Stimulated activated CD8-positive, alpha-beta memory T cell treated with anti-CD3 and anti-CD28 coated beads, Interleukin-2, amount 100 ng/mL, for 48 hours (primary cell): ENCODE measurements at places on chromosomes 11 and 22.

DNA sequence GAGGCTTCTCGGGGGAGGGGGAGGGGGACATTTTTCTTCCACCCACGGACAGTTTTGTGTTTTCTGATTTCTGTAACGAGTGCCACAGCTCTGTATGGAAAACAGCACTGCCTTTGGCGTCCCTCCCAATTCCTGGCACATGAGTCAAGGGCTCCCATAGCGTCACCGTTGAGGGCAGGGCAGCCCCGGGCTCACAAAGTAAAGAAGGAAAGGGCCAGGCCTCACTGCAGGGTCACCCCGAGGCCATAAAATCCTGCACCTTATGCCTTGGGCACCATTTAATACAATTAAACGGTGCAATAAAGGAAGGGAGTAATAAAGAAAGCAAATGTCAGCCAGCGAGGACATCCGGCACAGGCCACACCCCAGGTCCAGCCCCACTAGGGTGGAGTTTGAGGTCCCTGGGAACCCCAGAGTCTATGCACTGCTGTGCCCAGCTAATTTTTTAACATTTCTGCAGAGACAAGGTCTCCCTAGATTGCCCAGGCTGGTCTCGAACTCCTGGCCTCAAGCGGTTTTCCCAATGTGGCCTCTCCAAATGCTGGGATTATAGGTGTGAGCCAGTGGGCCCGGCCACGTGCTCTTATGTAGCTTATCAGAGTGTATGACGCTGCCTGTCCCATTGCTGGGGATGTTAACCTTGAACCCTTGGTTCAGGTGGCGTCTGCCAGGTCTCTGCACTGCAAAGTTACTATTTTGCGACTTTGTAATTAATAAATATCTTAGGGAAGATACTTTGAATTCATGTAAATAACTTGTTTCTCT is 13.6 kb upstream of the MUC2 start:
- no peak for DNase-seq

DNA sequence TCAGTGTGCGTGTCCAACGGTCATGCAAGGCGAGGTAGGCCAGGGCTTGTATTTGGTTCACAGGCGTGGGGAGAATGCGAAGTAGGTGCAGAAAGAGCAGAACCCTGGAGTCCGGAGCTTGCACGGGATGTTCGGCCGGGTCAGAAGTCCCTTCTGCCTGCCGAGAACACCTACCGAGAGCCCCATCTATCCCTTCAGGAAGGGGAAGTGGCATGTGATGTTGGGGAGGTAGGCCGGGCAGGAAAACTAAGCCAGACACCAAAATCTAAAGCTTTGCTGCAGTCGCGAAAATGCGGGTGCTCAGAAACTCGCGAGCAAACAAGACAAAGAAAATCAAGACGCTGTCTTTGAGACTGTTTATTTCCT is 435 bp upstream of the TAF6L start:
- no peak for DNase-seq

DNA sequence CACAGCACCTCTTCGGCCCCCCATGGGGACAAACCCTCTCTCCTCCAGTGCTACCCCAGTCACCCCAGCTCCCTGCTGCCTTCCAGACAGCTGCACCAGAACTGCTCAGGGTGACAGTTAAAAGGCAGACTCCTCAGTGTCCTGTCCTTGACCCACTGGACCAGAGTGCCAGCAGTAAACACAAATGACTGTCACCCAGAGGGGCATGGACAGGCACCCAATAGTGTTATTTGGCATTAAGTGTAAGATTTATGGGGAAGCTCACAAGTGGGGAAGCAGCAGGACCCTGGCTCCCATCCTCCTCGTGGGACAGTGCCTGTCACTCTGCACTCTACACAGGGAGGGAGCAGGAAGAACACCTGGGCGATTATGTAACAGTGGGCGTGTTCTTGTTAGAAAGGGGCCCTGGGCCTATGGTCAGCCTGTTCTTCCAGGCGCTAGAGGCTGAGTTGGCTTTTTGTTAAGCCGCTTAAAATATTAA is 5.0 kb downstream of the RPS19BP1 start:
- DNase-seq, result no peak

- DNase-seq, result no peak
Observed at GRCh38 chr11:67002921-67003411, 20.0 kb upstream of the SYT12 start.

GRCh38 chr11:34044664-34045485 is 6.7 kb upstream of the CAPRIN1 start:
- DNase-seq, result peak; percentile 23

GRCh38 chr11:34209809-34210208 is 104.4 kb downstream of the NAT10 start:
- no peak for DNase-seq

DNA sequence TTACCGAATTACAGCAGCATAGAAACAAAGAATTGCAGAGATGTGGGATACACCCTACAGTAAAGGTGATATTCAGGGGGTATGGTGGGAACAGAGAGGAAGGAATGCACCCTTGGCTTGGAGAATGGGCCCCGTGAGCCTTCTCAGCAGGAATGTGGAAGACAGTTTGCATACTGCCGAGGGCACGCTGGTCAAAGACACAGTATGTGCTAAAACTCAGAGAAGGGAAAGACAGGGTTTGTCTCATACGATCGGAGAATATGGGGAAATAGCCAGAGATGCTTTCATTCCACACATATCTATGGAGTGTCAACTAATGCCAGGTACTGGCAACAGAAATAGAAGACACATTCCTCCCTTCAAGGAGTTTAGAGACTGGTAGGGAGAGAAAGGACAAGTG is 36.9 kb downstream of the UBASH3B start:
- no peak for DNase-seq

DNA sequence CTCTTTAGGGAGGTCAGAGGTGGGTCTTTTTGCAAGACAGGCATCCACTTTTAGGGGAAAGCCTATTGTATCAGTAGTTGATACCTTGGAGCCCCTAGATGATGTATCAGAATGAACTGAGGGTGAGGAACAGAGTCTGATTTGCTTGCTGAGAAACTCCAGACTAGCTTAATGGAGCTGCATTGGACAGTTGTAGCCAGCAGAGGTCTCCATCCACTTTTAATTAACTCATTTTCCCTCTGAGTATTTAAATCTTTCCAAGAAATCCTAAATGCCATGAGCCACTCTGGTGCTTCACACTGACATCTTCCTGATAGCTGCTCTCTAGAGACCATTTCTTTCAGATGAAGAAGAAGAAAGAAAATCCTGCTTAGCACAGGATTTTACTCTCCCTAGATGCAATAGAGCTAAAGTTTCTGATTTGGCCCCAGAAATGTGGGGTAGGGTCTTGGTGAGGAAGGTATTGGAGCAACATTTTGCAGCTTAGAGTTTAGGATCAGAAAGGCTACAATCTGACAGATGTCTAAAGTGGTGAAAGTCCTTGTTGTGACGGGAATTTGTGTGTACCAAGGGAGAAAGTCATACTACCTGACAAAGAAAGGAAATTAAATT is 38.0 kb downstream of the EXT2 start:
- DNase-seq, result no peak

GRCh38 chr11:120978701-120979100 is 45.2 kb upstream of the TBCEL start:
- no peak for DNase-seq

GRCh38 chr11:126098204-126098769 is 35.6 kb upstream of the CDON start:
- DNase-seq, result no peak

DNA sequence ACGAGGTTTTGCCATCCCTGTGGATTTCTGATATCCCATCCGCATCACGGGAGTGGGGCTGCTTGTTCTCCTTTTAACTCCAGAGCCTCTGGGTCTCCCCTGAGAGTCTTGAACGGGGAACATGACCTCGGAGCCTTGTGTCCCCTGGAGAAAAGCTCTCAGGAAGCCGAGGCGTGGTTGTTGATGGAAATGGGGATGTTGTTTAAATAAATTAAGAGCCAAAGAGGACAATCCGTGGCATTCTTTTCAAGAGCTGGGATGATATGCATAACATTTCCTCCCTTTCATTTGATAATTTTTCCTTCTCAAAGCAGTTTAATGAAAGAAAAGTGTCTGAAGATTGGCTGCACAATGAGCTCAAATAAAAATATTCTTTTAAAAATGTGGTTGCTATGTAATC is 14.2 kb downstream of the TSPAN18 start:
- DNase-seq, result no peak

DNA sequence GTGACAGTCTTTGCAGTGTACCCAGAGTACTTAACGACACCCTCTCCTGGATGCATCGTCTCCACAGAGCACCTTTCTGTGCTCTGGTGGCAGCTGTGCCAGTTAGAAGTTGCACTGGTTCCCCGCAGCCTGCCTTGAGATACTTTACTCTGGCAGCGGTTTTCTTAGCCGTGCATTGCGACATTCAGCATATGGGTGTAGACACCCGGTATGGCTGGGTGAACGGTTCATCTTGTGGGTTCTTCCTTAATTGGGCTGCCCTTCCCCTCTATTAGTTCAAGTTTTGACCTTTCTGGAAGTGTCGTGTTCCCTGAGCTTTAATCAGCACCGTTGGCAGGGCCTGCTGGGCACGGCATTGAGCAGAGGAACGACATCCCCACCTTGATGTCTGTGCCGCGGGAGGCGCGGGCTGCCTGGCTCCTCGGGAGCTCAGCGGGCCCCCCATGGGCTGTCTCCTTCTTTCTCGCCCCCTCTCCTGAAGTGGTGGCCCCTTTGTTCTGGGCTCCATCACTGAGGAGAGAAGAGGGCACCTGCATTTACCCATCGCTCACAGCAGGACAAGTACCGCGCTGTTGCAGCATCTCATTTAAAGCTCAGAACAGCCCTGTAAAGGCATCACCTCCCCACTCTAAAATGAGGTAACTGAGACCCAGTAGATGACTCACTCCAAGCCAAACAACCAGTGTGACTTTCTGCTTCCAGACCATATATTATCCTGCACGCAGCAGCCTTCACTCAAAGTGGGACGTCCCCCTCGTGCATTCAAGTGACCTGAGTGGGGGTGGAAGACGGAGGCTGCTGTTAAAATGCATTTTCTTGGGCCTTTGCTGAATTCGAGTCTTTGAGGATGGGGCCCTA is 13.3 kb downstream of the FAM83F start:
- DNase-seq, result no peak

- DNase-seq, result no peak
Observed at GRCh38 chr11:13344818-13345217, 67.2 kb downstream of the BMAL1 start.

GRCh38 chr11:742156-742546 is 5.1 kb upstream of the TALDO1 start:
- no peak for DNase-seq

GRCh38 chr22:19143967-19144400 is 467 bp downstream of the ESS2 start:
- peak; percentile 20 for DNase-seq

- no peak for DNase-seq
Observed at GRCh38 chr11:125083312-125084056, 20.4 kb downstream of the SLC37A2 start.

DNA sequence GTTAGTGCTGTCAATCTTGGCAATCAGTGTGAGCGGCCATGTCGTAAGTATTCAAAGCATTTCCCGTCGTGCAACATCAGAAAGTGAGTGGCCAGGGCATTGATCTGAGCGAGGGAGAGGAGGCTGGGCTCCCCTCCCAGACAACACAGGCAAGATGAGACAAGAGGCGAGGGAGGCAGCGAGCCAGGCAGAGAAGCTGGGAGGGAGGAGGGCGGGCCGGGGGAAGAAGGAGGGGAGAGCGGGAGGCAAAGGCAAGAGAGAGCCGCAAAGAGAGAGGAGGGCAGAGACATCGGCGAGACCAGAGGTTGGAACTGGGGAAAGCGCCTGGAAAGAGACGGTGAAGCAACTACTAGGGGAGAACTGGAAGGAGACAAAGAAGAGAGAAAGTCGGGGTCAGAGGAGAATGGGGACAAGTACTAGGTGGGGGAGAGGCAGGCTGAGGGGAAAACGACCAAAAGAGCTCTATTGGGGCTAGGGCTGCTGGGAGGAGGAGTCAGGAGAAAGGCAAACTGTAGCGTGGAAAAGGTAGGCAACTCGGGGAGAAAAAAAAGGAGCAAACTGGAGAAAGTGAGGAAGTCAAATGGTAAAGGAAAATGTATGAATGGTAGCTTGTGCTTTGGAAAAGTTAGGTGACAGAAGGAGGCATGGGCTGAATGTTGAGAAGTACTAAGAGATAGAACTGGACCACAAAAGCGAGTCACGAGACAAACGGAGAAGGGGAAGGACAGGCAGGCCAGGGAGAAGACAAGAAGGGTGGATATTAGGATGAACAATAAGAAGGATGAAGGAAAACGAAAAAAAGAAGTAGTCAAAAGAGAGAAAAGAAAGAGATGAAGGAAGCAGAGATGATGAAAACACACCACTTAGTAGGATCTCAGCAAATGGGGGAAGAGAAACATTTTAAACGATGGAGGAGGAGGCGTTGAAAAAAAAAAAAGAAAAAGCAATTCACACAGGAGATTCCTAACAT is 130.5 kb upstream of the C11orf58 start:
- no peak for DNase-seq

- no peak for DNase-seq
Observed at GRCh38 chr22:43330178-43331068, 12.7 kb downstream of the SCUBE1 start.

DNA sequence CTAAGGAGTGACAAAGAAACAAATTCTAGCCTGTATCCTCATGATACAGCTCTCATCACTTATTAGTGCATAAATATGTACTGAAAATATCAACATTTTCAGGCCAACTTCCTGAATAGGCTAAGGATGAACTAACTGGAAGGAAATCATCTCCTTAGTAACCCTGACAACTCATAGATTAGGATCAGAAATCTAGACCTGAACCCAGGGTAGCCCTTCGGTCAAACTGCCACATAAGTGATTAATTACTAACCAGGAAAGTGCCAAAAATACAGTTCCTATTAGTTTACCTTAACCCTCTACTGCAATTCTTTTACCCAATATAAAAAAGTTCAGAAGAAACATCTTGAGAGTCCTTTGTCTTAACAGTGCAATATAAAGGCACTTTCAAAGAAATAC is 40.0 kb downstream of the AMBRA1 start:
- DNase-seq, result no peak

- no peak for DNase-seq
Observed at GRCh38 chr11:20762980-20763379, 93.6 kb downstream of the NELL1 start.

GRCh38 chr11:60756307-60757032 is at the start of gene MS4A15:
Gene MS4A15 (plus strand): TSS chr11:60756867. CDS start chr11:60763734, 6,867 bp downstream.
- DNase-seq, result no peak

DNA sequence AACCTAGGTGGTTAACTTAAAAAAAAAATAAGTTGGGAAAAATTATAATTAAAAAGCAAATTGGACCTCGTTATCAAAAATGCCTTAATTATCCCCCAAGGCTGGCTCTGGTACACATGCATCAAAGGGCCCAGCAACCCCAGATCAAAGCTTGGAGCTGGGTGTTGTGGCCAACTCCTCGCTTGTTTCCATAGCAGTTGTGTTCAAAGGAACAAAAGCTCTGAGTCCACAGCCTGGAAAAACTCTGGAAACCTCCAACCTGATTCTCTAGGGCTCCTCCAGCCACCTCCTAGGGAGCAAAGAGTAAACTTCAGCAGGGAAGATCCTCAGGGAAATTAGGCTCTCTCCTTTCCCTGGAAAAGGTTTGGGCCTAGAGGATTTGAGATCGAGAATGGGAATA is 149.4 kb downstream of the NXPE2 start:
- no peak for DNase-seq
